Activated CD4-positive, CD25-positive, alpha-beta regulatory T cell (primary cell): ENCODE measurements at places on chromosomes 13 and 19.

- no peak for DNase-seq
Observed at GRCh38 chr19:4376991-4377781, 23.2 kb downstream of the SH3GL1 start.

- no peak for DNase-seq
Observed at GRCh38 chr19:42635233-42635539, 40.5 kb upstream of the CEACAM8 start.

GRCh38 chr19:30815889-30816580, 443.9 kb downstream of the ZNF536 start:
- no peak for DNase-seq

GRCh38 chr19:57719901-57720519, 7.4 kb downstream of the ZNF671 start:
- no peak for DNase-seq
